NCI-H2029 (cell line): ENCODE measurements at places on chromosomes 1 and 21.
A peak's percentile ranks its signal among the peaks of the same experiment; 100 is the strongest.

- peak; percentile 97 for DNase-seq
Measured at GRCh38 chr1:151165738-151166504, at the start of the genes LYSMD1 and SCNM1. TSS of gene LYSMD1 (minus strand) at chr1:151165902. CDS start at chr1:151165258, 644 bp downstream. TSS of gene SCNM1 (plus strand) at chr1:151166144. CDS start at chr1:151166153, 9 bp downstream.

DNA sequence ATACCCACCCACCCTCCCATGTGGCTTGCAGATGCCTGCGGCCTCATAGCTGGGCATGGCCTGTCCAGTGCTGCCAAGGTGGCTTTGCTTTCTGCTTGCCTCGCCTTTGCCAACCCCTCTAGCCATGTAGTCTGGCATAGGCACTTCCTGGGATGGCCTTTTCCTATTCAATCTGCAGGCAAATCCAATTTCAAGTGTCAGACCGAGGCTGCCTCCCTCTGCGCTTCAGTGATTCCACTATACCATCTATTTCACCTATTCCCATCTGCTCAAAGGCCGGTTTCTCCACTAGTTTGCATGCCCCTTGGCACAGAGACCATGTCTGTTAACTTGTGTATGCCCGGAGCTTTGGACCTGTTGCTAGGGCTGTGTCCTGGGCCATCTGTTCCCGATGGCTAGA is 3.8 kb upstream of the ZBTB21 start:
- DNase-seq, result no peak

DNA sequence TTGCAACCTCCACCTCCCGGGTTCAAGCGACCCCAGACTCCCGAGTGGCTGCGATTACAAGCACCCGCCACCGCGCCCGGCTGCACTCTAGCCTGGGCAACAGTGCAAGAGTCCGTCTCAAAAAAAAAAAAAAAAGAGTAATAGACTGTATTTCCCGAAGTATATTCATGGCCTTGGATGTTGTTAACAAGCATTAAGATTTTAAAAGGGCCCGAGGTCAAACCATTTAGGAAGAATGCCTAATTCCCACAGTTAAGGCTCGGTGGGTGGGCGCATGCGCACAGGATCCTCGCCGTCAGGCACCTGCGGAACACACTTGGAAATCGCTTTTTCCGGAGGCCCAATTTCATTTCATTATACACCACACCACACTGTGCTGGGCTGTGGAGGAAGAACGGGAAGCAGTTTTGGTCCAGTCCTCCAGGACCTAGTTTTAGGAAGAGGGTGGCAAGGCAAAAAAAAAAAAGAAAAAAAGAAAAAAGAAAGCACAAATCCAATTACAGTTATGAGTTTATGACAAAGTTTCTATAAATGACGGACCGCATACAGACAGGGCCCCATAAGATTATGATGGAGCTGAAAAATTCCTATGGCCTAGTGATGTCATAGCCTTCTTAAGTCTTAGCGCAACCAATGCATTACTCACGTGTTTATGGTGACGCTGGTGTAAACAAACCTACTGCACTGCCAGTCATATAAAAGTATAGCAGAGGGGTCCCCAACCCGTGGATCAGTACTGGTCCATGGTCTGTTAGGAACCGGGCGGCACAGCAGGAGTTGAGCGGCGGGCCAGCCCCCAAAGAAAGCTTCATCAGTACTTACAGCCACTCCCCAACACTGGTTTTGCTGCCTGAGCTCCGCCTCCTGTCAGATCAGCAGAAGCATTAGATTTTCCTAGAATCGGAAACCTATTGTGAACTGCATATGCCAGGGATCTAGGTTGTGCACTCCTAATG is 38.2 kb downstream of the H3-3A start:
- no peak for DNase-seq

GRCh38 chr1:40817791-40818263 is 34.2 kb downstream of the KCNQ4 start:
- no peak for DNase-seq

DNA sequence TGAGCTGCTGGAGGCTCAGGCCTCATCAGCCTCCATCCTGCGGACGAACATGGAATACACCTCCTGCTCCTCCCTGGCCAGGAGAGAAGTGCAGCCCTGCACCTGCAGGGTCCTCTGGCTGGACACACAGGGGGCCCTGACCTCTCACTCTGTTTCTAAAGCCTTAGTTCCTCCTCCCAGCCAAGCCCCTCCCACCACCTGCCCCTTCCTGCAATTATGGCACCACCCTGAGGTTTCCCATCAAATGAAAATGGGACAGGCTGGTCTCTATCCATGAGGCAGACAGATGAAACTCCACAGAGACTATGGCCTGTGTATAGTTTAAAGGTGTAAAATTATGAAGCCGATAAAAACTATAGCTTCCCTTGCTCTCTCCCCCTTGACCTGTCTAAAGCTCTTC is 42.6 kb downstream of the CACNA1S start:
- DNase-seq, result no peak

- no peak for DNase-seq
Measured at GRCh38 chr1:74412244-74412643, 100.2 kb downstream of the LRRC53 start.

DNA sequence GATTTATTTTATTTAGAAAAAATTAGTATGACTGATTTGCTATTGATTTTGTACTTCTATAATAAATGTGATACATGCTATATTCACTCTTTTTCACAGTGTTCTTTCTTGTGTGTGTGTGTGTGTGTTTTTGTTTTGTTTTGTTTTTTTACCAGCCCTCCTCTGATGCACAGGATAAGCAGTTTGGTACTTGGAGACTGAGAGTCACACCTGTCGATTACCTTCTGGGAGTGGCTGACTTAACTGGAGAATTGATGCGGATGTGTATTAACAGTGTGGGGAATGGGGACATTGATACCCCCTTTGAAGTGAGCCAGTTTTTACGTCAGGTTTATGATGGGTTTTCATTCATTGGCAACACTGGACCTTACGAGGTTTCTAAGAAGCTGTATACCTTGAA is 35.9 kb downstream of the TSNAX start:
- DNase-seq, result no peak

DNA sequence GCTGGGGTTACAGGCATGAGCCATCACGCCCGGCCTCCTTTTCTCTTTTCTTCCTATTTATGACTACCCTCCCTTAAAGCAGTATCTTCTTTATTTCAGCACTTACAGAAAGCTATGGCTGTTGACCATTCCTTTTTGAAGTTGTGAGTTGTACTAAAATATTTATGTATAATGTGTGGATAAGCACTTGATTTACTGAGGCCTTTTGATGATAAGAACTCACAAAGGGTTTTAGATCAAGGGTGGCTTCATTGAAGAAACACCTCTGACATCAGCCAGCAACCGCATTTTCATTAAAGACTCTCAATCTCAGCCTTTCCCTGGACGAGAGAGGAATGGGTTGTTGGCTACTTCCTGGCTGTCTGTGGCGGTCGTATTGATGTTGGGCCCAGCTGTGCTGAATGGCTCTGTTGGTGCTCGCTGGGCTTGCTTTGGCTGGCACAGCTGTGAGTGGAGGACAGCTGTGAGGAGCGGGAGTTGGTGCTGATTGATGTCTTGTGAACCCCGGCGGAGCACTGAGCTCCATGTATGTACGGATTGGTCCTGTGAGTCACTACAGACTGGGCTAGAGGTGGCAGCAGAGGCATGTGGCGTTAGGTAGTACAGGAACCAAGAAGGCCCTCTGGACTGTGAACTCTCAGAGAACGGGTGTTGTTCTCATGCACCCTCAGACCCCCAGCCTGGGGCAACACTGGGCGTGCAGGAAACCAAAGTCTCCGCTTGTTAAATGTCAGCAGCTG is 208.8 kb downstream of the KIF26B start:
- DNase-seq, result no peak

DNA sequence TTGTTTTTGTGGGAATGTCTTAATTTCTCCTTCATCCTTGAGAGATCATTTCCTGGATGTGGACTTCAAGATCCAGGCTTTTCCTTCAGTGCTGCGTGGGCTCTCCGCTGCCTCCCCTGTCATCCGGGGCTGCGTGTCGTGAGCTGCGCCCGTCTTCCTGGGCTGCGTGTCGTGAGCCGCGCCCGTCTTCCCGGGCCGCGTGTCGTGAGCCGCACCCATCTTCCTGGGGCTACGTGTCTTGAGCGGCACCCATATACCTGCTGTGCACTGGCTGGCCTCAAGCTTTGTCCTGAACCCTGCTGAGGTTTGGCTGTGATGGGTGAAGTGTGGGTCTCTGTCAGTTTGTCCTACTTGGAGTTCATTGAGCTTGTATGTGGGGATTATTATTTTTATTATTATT is 55.1 kb downstream of the PCNT start:
- no peak for DNase-seq

GRCh38 chr1:94011709-94012595 is 102.7 kb upstream of the GCLM start:
- no peak for DNase-seq
